Upper lobe of left lung (tissue), 6 donors: ENCODE measurements at places on chromosomes 1 and 21. TPM values are rescaled to one million over a fixed set of nuclear protein-coding genes. Genes with fewer than 3 reads are reported as not detected.
A peak's percentile ranks its signal among the peaks of the same experiment; 100 is the strongest.

DNA sequence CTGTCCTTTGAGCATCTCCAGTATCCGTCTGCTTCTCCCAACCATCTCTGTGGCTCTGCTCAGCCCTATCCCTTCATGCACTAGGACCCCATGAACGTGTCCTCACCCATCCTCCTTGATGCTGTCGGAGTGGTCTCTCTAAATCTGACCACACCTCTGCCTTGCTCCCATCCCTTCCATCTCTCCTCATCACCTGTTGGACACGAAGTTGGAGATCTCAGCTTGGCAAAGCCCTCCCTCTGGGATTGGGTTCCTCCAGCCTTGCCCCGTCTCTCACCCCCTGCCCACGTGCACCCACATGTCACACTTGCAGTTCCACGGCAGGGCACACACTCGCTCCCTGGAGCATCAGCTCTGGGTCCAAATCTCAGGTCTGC lies 135.7 kb downstream of the ACTL8 start:
- H3K4me1 ChIP-seq = no peaks in the 10 kb centered on the region

GRCh38 chr1:173223031-173223380 lies 15.9 kb upstream of the TNFSF4 start:
- no peak overlapping the region for H3K4me3 ChIP-seq
- H3K27me3 ChIP-seq = no peaks in the 10 kb centered on the region
- DNase-seq = no peak
- H3K4me1 ChIP-seq = no peaks in the 10 kb centered on the region

- H3K4me1 ChIP-seq = no peaks in the 10 kb centered on the region
- H3K27ac ChIP-seq = no peak overlapping the region
- no peaks in the 10 kb centered on the region for H3K36me3 ChIP-seq
- H3K4me3 ChIP-seq = no peak overlapping the region
- no peaks in the 10 kb centered on the region for H3K27me3 ChIP-seq
- DNase-seq = no peak
These were observed 31.5 kb downstream of the IGFN1 start for GRCh38 chr1:201222125-201222524.

DNA sequence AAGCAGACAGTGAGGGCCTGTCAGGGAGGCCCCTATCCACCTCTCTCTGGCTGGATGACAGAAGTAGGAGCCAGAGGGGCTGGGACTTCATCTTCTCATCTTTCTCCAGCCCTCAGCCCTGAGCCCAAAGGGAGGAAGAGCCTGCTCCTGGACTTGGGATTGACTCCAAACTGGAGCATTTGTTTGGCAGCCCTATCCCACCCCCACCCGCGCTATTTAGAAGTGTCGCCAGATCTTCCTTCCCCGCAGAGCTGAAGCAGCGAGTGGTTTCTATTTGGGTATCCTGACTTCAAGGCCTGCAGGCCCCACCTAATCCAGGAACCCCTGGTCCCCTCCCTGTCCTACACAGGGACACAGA lies 9.6 kb downstream of the NES start:
- DNase-seq = no peak
- H3K4me1 ChIP-seq = peaks cover 80% of the 10 kb centered on the region
- H3K27ac ChIP-seq = peak overlapping the region; percentile 81
- no peaks in the 10 kb centered on the region for H3K27me3 ChIP-seq

GRCh38 chr1:113835686-113836290 lies 23.5 kb upstream of the RSBN1 start:
- no peaks in the 10 kb centered on the region for H3K4me1 ChIP-seq
- H3K36me3 ChIP-seq = no peaks in the 10 kb centered on the region

DNA sequence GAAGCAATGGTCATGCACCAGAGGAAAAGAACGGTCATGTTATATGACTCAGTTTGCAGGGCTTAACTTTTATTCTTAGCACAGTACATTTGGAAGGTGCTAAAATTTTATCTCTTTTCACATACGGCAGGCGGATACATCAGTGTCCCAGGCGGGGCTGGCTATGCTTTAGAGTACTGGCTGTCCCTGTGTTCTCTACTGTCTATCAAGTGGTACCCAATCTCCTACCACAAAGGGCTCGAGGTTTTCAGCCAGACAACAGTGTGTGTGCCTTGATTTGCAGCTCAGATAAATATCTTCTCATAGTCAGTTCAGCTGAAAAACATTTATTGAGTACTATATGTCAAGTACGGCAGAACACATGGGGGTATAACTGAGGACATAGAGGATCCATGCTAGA lies 65.3 kb downstream of the URB2 start:
- H3K4me1 ChIP-seq = no peaks in the 10 kb centered on the region
- H3K27me3 ChIP-seq = no peaks in the 10 kb centered on the region
- DNase-seq = no peak
- no peak overlapping the region for H3K27ac ChIP-seq
- no peak overlapping the region for H3K4me3 ChIP-seq

DNA sequence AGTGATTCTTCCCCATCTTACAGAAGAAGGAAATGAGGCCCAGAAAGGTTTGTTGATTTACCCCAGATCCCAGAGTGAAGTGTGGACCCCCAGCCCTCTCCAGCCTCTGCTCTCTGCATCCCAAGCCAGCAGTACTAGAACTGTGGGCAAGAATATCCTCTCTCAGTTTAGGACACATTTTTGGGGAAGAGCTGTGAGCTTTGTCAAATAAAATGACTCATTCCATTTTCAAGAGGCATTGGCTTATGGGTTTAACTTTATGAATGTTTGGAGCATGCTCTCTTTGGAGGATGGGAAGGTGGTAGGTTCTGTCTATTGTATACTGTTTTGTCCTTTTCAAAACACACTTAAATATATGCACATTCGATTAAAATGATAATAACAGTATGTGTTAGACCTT lies 70.6 kb upstream of the CNTN2 start:
- H3K4me1 ChIP-seq = no peaks in the 10 kb centered on the region
- H3K36me3 ChIP-seq = no peaks in the 10 kb centered on the region
- H3K27ac ChIP-seq = no peak overlapping the region
- H3K4me3 ChIP-seq = no peak overlapping the region

- H3K4me3 ChIP-seq = no peak overlapping the region
- H3K27me3 ChIP-seq = no peaks in the 10 kb centered on the region
- H3K36me3 ChIP-seq = no peaks in the 10 kb centered on the region
- no peak overlapping the region for H3K27ac ChIP-seq
- DNase-seq = no peak
These were observed 46.8 kb downstream of the KLHDC7A start for GRCh38 chr1:18527514-18527913.

DNA sequence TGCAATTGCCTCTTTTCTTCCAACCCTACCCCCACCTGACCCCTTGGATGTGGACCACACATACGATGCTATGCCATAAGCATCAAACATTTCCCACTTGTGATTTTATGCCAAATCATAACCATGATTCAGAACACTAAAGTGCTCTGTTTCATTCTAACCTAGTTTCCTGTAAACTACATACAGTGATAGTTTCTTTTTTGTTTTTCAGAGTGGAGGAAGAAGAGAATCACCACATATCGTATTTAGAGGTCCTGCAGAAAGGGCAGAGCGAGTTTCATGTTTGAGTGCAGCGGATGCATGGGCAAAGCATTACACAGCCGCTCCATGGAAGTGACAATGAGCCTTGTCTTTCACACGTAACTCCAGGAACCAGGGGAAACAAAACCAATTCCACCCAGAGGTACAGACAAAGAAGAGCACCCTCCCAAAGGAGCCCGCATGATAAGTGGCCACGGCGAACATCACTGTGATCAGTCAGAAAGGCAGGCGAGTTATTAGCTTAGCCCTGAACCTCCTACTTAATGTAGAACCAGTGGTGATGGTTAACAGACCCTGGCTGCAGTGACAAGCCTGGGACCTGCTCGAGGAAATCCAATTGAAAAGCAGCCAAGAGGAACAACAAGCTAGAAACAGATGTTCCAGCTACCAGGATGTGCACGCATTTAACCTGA lies 64.0 kb upstream of the ZNF281 start:
- H3K4me3 ChIP-seq = no peak overlapping the region
- no peaks in the 10 kb centered on the region for H3K4me1 ChIP-seq
- no peak for DNase-seq
- no peaks in the 10 kb centered on the region for H3K36me3 ChIP-seq

- H3K27me3 ChIP-seq = no peaks in the 10 kb centered on the region
- peaks cover 11% of the 10 kb centered on the region for H3K4me1 ChIP-seq
- peak overlapping the region; percentile 85 for H3K27ac ChIP-seq
- peak overlapping the region; percentile 73 for H3K4me3 ChIP-seq
These were observed 338 bp upstream of the C1orf53 start for GRCh38 chr1:197902131-197902453.

DNA sequence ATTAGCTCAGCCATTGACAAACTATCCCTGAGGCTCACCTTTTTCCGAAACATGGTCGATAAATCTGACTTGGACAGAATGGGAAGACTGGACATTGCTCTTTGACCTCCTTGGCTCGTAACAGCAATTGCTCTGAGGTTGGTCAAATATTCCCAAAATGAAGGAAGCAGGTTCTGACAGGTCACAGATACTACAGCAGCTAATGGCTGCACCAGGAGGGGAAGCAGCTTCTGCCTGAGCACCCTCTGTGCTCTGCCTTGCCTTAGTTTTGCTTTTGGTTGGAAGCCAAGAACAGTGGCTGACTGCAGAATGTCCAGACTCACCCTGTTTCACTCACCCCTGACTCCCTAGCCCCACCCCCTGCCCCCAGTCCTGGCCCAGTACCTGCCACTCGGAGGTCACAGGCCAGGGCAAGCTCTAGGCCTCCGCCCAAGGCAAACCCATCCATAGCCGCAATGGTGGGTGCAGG lies 15.4 kb downstream of the ECHDC2 start:
- H3K4me3 ChIP-seq = no peak overlapping the region
- H3K4me1 ChIP-seq = no peaks in the 10 kb centered on the region

DNA sequence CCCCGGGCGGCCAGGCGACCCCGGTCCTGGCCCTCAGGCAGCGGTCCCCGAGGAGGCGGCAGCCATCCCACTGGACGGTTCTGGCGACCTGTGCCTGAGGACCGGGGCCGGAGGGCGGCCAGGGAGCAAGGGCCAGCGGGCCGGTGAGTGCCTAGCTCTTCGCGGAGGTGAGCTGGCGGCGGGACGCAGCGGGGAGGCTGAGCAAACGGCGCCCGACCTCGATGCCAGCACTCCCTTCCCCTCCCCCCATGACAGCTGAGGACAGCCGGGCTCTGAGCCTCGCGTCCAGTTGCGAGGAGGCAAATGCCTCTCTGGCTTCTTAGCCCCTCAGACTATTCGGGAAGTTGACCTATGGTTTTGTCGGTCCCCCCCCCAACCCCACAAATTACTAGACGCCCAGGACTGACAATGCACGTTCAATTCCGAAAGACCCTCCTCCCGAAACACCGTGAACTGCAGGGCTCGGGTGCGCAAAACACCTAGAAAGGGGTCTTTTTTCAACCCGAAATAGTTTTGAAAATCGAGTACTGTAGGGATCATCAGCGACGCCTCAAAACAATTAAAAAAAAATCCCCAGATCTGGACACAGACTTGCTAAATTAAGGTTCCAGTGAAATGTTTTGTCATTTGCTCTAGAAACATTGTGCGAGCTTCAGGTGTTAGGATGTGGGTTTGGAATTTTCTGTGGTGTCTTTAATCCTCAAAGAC lies 8.3 kb downstream of the CDKN2C start:
- H3K36me3 ChIP-seq = no peaks in the 10 kb centered on the region
- DNase-seq = peak; percentile 48
- H3K27me3 ChIP-seq = no peaks in the 10 kb centered on the region

- no peaks in the 10 kb centered on the region for H3K4me1 ChIP-seq
- H3K36me3 ChIP-seq = no peaks in the 10 kb centered on the region
- H3K27me3 ChIP-seq = no peaks in the 10 kb centered on the region
- DNase-seq = no peak
- no peak overlapping the region for H3K4me3 ChIP-seq
These were observed 625.2 kb downstream of the LMO4 start for GRCh38 chr1:87953732-87954344.

DNA sequence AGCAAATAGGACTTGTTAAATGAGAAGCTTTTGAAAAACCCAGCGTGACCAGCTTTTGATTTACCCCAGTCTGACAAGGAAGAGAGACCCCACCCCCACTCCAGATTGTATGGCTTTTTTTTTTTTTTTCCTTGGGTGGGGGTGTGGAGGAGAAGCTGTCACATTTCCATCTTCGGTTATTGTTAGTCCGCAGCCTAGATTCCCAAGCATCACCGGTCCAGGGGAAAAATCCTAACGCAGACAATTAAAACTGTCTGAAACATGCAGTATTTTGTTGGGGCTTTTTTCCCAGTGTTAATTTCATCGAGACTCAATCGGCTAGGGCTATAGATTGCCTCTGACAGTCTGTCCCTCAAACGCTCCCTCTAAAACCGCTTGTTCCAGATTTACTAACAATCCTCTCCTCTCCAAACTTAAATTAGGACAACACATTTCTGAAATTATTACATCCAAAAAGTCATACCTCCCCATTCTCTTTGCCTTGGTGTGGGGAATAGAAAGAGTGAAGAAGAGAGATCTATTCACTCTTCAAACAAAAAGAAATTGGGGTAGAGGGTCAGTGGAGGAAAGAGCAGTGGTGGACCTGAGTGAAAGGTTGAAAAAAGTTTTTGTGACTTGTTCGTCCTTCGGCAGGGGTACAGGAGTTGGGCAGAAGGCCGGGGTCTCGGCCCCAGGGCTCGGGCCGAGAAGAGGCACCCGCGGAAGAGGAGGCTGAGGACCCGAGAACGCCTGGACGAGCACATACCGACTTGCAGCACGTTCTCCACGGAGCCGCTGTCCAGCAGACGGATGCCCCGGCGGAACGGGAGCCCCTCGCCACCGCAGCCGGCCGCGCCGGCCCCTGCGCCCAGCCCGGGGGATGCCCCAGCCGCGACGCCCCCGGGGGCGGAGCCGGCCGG lies 1.1 kb downstream of the ZSWIM5 start:
- H3K4me3 ChIP-seq = peak overlapping the region; percentile 92
- no peaks in the 10 kb centered on the region for H3K27me3 ChIP-seq
- peak; percentile 87 for DNase-seq
- peaks cover 9% of the 10 kb centered on the region for H3K4me1 ChIP-seq
- no peaks in the 10 kb centered on the region for H3K36me3 ChIP-seq
- H3K27ac ChIP-seq = peak overlapping the region; percentile 91

DNA sequence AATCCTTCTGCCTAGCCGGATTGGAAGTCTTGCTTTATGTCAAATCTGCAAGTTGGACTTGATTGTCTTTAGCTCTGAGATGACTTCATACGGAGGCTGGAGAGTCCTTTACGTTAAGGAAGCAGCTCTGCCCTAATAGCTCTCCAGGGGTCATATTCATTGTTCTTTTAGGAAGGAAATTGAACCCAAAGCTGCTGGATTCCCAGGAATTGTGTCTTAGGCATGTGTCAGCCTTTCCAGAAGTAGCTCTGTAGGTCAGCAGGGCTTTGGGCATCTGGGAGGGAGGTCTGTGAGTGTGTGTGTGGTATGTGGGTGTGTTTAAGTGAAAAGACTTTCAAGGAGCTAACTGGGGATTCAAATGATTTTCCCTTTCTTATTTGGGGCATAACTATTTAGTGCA lies 82.4 kb downstream of the ABCA4 start:
- no peak for DNase-seq
- H3K27ac ChIP-seq = no peak overlapping the region
- no peaks in the 10 kb centered on the region for H3K27me3 ChIP-seq
- H3K36me3 ChIP-seq = no peaks in the 10 kb centered on the region
- H3K4me3 ChIP-seq = no peak overlapping the region

GRCh38 chr1:237864338-237865244 lies 26.1 kb downstream of the ZP4 start:
- H3K27me3 ChIP-seq = no peaks in the 10 kb centered on the region
- H3K36me3 ChIP-seq = no peaks in the 10 kb centered on the region
- no peak overlapping the region for H3K27ac ChIP-seq
- H3K4me3 ChIP-seq = no peak overlapping the region
- peak; percentile 72 for DNase-seq

- no peak overlapping the region for H3K27ac ChIP-seq
- H3K4me3 ChIP-seq = no peak overlapping the region
- DNase-seq = no peak
- H3K4me1 ChIP-seq = peaks cover 14% of the 10 kb centered on the region
- peaks cover 3% of the 10 kb centered on the region for H3K36me3 ChIP-seq
- H3K27me3 ChIP-seq = no peaks in the 10 kb centered on the region
These were observed 11.5 kb downstream of the RO60 start for GRCh38 chr1:193070942-193071341.

SLAMF7 gene
- 1.0 TPM for total RNA-seq

GLRX2 gene
- 1.4 TPM for total RNA-seq

KIF26B gene
- total RNA-seq = 2.1 TPM
